ENCODE measurements at places on chromosomes 2 and 18.

GRCh38 chr2:131394147-131394931 is 30.4 kb upstream of the RAB6D start:
- no peaks in the 10 kb centered on the region for H3K4me1 ChIP-seq

- H3K27ac ChIP-seq = no peak overlapping the region
- no peaks in the 10 kb centered on the region for H3K27me3 ChIP-seq
- no peaks in the 10 kb centered on the region for H3K36me3 ChIP-seq
- peaks cover 10% of the 10 kb centered on the region for H3K4me1 ChIP-seq
- H3K4me3 ChIP-seq = no peak overlapping the region
Observed at GRCh38 chr2:26483516-26483915, 5.6 kb upstream of the OTOF start.

DNA sequence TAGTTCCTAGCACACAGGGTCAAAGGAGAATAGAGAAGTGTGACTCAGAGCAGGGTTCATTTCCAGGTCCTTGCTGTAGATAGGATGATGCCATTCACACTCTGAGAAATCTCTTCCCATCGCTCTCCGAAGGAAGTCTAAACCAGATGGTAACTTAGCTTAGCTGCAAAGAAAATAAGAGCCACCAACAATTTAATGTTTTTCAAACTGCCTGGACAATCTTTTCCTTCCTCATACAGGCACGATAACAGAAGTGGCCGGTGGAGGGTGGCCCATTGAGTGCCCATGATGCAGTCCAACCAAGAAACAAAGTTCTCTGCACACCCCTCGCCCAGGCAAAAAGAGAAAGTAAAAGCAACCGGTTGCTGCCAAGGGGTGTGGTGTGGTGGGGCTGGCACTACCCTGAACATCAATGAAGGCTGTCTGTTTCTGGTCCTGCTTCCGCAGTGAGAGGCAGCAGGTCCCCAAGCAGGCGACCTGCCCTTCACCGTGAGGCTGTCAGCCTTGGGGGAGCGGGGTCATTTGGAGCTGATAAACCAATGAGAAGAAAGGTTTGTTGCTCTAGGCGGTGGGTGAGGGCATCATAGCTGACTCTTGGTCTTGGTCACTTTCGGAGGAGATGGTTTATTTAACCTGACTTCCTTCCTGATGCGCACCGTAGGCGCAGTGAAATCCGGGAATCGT is 105.6 kb upstream of the CD302 start:
- peaks cover 7% of the 10 kb centered on the region for H3K4me1 ChIP-seq
- H3K4me3 ChIP-seq = peak overlapping the region; percentile 43
- H3K27me3 ChIP-seq = no peaks in the 10 kb centered on the region

DNA sequence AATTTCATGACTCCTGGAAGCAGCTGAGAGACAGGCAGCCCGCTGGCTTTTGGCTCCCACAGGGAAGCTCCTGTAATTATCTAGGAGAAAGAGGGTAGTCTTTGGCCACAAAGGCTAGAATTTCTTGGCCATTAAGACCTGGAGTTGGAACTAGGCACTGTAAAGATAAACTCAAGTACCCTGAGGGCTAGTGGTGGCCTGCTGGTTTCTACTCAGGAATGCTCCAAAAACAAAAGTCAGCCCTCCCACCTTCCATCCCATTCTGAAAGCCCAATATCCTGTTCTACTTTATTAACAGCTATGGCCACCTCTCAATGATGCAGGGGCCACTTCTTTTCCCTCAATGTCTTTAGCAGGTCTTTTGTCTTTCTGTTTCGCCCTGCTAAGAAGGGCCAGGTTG is 34.0 kb upstream of the CYP26B1 start:
- H3K27me3 ChIP-seq = no peaks in the 10 kb centered on the region
- H3K4me1 ChIP-seq = no peaks in the 10 kb centered on the region
- H3K27ac ChIP-seq = no peak overlapping the region
- no peak for DNase-seq

DNA sequence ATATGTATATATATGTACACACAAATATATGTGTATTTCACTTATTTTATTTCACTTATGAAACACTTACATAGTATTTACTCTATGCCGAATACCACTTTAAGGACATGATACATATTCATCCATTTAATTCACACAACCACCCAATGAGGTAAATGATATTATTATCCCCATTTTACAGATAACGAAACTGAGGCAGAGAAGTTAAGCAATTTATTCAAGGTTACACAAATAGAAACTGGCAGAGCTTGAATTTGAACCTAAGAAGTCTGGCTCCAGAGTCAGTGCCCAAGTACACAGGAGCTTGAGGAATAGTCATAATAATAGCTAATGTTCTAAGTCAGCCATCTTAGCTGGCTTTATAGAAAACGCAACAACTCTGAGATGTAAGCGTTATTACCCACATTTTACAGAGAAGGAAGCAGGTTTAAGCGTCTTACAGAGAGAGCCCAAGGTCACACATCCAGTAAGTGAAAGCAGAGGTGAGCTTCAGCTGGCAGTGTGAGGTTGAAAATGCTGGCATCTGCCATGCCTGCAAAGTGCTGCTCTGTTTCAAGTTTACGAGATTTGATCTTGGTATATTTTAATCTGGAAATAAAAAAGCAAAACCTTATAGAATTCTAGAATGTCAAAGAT is 326.9 kb downstream of the LPIN1 start:
- H3K27me3 ChIP-seq = no peaks in the 10 kb centered on the region
- no peaks in the 10 kb centered on the region for H3K36me3 ChIP-seq
- DNase-seq = no peak
- H3K27ac ChIP-seq = no peak overlapping the region
- H3K4me1 ChIP-seq = no peaks in the 10 kb centered on the region

GRCh38 chr2:100367163-100367562 is 44.9 kb upstream of the LONRF2 start:
- H3K36me3 ChIP-seq = no peaks in the 10 kb centered on the region
- no peak overlapping the region for H3K27ac ChIP-seq
- no peaks in the 10 kb centered on the region for H3K27me3 ChIP-seq
- no peak for DNase-seq
- no peak overlapping the region for H3K4me3 ChIP-seq
